ENCODE measurements at places on chromosomes 16 and 17.

GRCh38 chr16:88499836-88500251, 46.8 kb downstream of the ZFPM1 start:
- no peaks in the 10 kb centered on the region for H3K4me1 ChIP-seq
- no peaks in the 10 kb centered on the region for H3K27me3 ChIP-seq
- no peak overlapping the region for H3K4me3 ChIP-seq

- peaks cover 35% of the 10 kb centered on the region for H3K27me3 ChIP-seq
- no peaks in the 10 kb centered on the region for H3K36me3 ChIP-seq
- DNase-seq = no peak
- H3K4me1 ChIP-seq = peaks cover 6% of the 10 kb centered on the region
- H3K27ac ChIP-seq = peak overlapping the region; percentile 93
- H3K4me3 ChIP-seq = peak overlapping the region; percentile 99
Observed at GRCh38 chr16:11256661-11257130, 692 bp upstream of the SOCS1 start.

GRCh38 chr17:64385187-64386083, 5.2 kb downstream of the PECAM1 start:
- peaks cover 5% of the 10 kb centered on the region for H3K4me1 ChIP-seq
- no peak overlapping the region for H3K4me3 ChIP-seq
- H3K27ac ChIP-seq = peak overlapping the region; percentile 59
- DNase-seq = no peak
- no peaks in the 10 kb centered on the region for H3K36me3 ChIP-seq
- no peaks in the 10 kb centered on the region for H3K27me3 ChIP-seq

GRCh38 chr17:35142467-35142796, 329 bp upstream of the NLE1 start:
- DNase-seq = no peak
- peaks cover 6% of the 10 kb centered on the region for H3K4me1 ChIP-seq
- H3K27ac ChIP-seq = peak overlapping the region; percentile 62
- H3K4me3 ChIP-seq = peak overlapping the region; percentile 88
- no peaks in the 10 kb centered on the region for H3K36me3 ChIP-seq

DNA sequence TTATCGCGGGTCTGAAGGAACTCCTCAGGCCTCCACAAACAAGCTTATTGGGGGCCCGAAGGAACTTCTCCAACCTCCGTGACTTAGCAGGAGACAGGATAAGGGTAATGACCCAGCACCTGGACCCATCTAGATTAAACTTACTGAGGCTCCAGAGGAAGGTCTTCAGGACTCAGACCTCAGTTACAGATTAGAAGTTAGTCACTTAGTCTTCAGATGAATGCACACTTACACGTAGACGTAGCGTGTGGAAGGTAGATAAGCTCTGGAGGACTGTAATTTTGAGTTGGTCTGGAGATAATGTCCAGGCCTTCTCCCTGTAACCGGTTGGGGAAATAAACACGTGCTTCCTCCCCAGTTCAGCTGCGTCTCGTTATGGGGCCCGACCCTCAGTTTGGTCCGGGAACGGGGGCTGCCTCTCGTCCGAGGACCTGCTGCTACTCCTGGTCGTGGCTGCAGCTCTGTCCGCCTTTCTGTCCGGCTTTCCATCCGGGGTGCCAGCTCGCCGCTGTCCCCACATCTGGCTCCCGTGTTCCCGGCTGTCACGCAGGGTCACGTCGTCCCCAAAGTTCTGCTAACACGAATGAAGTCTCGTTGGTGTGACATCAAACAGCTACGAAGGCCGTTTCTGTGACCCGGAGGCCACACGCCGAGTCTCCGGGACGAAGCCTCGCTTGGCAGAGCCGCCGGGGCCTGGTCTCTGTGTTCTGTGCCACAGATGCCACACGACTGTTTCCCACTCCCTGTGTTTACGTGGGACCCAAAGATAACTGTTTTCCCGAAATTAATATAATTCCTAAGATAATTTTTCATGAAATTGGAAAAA, 11.8 kb upstream of the SECTM1 start:
- H3K4me3 ChIP-seq = no peak overlapping the region
- no peak for DNase-seq
- H3K36me3 ChIP-seq = peaks cover 3% of the 10 kb centered on the region
- H3K4me1 ChIP-seq = peaks cover 5% of the 10 kb centered on the region

DNA sequence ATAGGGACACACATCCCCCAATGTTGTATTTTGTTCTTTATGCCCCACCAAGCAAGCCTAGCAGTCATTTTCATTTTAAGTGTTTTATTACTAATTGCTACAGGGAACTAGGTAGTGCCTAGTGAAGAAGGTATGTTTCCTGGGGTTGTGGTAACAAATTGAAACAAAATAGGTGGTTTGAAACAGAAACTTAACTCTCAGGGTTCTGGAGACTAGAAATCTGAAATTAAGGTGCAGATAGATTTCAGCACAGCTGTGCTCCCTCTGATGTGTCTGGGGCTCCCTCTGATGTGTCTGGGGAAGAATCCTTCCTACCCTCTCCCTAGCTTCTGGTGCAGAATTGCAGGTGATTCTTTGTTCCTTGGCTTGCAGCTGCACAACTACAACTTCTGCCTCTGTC, 390.1 kb downstream of the ZFHX3 start:
- H3K27me3 ChIP-seq = no peaks in the 10 kb centered on the region
- DNase-seq = no peak
- H3K36me3 ChIP-seq = peaks cover 11% of the 10 kb centered on the region
- H3K4me3 ChIP-seq = no peak overlapping the region
- no peak overlapping the region for H3K27ac ChIP-seq

- peaks cover 56% of the 10 kb centered on the region for H3K4me1 ChIP-seq
- no peak for DNase-seq
- no peaks in the 10 kb centered on the region for H3K27me3 ChIP-seq
Observed at GRCh38 chr17:21039839-21040575, 2.8 kb downstream of the USP22 start.

DNA sequence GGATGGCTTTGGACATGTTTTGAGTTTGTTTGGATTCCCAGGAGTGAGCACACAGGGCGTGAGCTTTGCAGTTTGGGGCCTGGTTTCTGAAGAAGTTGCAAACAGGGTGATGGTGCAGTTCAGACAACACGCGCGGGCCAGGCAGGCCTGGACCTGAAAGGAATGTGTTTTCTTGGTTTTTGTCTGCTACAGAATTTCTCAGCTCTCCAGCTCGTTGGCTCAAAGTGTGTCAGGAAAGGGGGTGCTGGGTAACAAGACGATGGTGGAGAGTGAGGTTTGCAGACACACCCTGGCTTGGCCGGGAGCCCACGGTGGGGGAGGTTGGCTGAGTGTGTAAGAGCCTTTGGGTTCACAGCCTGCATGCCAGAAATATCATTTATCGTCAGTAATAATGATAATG, 82.3 kb downstream of the CMIP start:
- DNase-seq = no peak
- no peak overlapping the region for H3K4me3 ChIP-seq
- peaks cover 13% of the 10 kb centered on the region for H3K36me3 ChIP-seq
- peak overlapping the region; percentile 81 for H3K27ac ChIP-seq
- H3K4me1 ChIP-seq = peaks cover 17% of the 10 kb centered on the region
- no peaks in the 10 kb centered on the region for H3K27me3 ChIP-seq

DNA sequence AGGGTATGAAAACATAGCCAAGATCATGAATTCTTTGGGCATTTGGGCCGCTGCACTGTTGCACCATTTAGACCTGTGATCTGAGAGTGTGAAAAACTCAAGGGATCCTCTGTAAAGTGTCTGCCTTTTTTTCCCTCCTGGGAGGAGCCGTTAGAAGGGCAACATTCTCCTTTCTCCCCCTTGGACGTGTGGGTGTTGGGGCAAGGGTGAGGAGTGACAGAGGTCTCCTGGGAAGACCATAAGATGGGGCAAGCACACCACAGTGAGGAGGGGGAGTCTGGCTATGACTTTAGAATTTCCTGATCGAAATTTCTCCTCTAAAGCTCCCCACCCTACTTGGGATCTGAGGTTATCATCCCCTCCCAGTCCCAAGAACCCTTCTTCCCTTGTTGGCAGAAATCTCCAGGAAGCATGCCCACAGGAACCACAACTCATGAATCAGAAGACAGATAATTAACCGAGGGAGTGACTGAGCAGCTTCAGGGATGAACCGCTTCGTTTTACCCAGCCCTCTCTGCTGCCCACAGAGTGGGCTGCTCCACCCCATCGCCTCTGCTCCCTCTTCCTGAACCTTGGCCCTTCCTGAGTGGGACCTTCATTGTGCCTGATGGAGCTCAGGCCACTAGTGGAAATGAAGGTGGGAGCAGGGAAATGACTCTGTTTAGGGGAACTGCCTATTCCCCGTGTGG, 4.2 kb downstream of the ITGB3 start:
- H3K27ac ChIP-seq = no peak overlapping the region
- H3K4me3 ChIP-seq = no peak overlapping the region
- H3K36me3 ChIP-seq = no peaks in the 10 kb centered on the region
- DNase-seq = no peak
- peaks cover 60% of the 10 kb centered on the region for H3K27me3 ChIP-seq

DNA sequence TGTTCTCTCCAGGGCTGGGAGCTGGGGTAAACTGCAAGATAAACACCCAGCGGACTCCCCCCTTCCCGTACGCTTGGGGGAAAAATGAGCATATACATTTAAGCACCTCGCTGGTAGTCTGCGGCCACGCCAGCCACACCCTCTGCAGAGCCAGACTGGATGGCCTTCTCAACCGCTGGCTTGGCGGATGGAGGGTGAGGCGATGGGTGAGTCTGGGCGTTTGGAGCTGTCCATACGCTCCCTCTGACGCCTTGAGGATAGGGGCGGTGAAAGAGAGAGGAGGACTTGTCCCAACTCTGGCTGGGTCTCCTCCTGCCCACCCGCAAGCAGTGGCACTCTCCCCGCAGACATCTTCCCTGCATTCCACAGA, 1.0 kb downstream of the ITGA3 start:
- DNase-seq = no peak
- peaks cover 46% of the 10 kb centered on the region for H3K4me1 ChIP-seq
- peaks cover 55% of the 10 kb centered on the region for H3K27me3 ChIP-seq
- no peaks in the 10 kb centered on the region for H3K36me3 ChIP-seq
- no peak overlapping the region for H3K27ac ChIP-seq

- H3K27ac ChIP-seq = no peak overlapping the region
- H3K27me3 ChIP-seq = no peaks in the 10 kb centered on the region
- H3K4me1 ChIP-seq = peaks cover 17% of the 10 kb centered on the region
- no peak for DNase-seq
- peak overlapping the region; percentile 81 for H3K4me3 ChIP-seq
Observed at GRCh38 chr17:75271955-75272847, 1.2 kb upstream of the MIF4GD start.

DNA sequence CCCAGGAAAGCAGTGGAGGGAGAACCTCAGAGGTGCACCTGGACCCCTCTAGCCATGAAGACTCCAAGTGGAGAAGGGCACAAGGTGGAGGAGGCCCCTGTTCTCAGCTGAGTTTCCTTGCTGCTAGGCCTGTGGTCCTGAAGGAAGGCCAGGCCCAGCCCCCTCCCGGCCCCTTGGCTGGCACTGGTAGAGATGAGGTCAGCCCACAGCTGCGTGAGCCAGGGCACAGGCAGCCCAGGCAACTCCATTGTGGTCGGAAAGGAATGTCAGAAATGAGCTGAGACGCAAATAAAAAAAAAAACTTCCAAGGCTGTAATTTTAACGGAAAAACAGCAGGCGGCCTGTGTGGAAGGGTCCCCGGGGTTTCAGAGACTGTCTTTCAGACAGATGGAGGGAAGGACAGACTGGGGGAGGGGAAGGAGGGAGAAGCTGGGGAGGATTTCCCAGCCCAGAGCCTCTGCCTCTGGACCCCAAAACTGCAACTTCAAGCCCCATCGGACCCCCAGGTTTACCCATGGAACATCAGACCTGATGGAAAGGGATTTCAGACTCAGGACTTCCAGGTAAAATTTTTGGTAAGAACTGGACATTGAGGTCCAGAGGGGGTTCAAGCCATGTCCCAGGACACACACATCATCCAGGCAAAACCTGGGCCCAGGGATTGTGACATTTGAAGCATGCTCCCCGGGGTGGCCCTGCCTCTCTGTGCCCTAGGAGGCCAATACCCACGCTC, 25.6 kb upstream of the MRPS23 start:
- no peaks in the 10 kb centered on the region for H3K27me3 ChIP-seq
- peak overlapping the region; percentile 74 for H3K4me3 ChIP-seq
- peaks cover 15% of the 10 kb centered on the region for H3K36me3 ChIP-seq
- peak; percentile 66 for DNase-seq
- peak overlapping the region; percentile 98 for H3K27ac ChIP-seq
- H3K4me1 ChIP-seq = peaks cover 82% of the 10 kb centered on the region

- peaks cover 34% of the 10 kb centered on the region for H3K27me3 ChIP-seq
- DNase-seq = no peak
- peaks cover 50% of the 10 kb centered on the region for H3K4me1 ChIP-seq
- H3K27ac ChIP-seq = no peak overlapping the region
- peaks cover 9% of the 10 kb centered on the region for H3K36me3 ChIP-seq
Observed at GRCh38 chr17:38706505-38707216, 1.6 kb downstream of the MLLT6 start.

DNA sequence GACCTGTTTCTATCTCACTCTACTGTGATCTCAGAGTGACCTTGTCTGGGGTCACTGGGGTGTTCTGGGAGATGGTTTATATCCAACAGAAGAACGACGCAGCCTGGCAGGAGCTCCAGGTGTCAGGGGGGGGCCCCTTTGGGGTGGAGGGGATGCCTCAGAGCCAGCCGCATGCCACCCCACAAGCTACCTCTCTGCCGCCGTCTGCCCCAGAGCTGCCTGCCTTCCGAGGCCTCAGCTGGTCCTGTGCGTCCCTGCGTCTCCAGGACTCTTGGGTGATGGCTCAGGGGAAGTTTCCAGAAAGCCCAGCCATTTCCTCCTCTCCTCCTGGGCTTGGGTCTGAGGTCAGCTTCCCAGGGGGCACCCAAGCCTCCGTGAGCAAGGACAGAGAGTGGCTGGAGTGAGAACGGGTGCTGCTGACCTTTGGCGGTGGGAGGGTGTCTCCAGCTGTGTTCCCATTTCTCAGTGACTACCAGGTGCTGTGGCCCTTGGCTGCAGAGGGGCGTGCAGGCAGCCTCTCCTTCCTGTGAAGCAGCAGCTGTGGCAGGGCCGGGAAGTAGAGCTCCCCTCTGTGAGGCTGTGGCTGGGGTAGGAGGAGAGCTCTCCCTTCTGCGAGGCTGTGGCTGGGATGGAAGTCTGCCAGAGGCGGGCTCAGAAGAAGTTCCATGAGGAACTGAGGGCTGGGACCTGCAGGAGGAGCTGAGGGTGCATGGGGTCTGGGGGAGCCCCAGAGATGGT, 19.8 kb downstream of the JPH3 start:
- H3K27ac ChIP-seq = no peak overlapping the region
- H3K4me1 ChIP-seq = no peaks in the 10 kb centered on the region
- H3K36me3 ChIP-seq = no peaks in the 10 kb centered on the region

DNA sequence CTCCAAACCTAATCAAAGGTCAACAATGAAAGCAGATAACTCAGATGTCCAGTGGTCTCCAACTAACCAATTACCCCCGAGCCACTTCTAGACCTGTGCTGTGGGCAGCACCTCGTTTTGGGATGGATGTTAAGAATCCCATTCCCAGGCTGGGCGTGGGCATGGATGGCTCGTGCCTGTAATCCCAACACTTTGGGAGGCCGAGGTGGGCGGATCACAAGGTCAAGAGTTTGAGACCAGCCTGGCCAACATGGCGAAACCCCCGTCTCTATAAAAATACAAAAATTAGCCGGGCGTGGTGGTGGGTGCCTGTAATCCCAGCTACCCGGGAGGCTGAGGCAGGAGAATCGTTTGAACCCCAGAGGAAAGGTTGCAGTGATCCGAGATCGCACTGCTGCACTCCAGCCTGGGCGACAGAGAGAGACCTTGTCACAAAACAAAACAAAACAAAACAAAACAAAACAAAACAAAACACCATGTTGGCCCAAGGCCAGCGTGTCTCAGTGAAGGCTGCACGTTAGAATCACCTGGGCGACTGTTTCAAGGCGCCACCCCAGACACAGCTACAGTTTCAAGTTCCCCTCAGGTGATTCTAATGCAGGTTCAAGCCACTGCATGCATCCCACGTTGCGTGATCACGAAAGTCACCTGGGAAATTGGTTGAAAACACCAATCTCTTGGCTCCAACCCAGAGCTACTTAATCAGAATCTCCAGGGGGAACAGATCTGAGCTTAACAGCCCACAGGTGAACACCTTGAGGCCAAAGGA, 21.3 kb downstream of the COX4I1 start:
- H3K27ac ChIP-seq = no peak overlapping the region
- H3K4me1 ChIP-seq = no peaks in the 10 kb centered on the region
- H3K36me3 ChIP-seq = no peaks in the 10 kb centered on the region
- no peak overlapping the region for H3K4me3 ChIP-seq
